ENCODE measurements at places on chromosomes 1 and 21. TPM values are rescaled to one million over a fixed set of nuclear protein-coding genes. Genes with fewer than 3 reads are reported as not detected.

AKNAD1 gene
- not detected for total RNA-seq

DMRTA2 gene
- total RNA-seq = not detected

VWA5B1 gene
- total RNA-seq = not detected

PTPRC gene
- 700 TPM for total RNA-seq

ARHGAP30 gene
- total RNA-seq = 304 TPM

OR2L8 gene
- 0.29 TPM for total RNA-seq

TDRD10 gene
- not detected for total RNA-seq

- no peak for DNase-seq
Observed at GRCh38 chr1:204987689-204988088, 55.3 kb upstream of the CNTN2 start.

DNA sequence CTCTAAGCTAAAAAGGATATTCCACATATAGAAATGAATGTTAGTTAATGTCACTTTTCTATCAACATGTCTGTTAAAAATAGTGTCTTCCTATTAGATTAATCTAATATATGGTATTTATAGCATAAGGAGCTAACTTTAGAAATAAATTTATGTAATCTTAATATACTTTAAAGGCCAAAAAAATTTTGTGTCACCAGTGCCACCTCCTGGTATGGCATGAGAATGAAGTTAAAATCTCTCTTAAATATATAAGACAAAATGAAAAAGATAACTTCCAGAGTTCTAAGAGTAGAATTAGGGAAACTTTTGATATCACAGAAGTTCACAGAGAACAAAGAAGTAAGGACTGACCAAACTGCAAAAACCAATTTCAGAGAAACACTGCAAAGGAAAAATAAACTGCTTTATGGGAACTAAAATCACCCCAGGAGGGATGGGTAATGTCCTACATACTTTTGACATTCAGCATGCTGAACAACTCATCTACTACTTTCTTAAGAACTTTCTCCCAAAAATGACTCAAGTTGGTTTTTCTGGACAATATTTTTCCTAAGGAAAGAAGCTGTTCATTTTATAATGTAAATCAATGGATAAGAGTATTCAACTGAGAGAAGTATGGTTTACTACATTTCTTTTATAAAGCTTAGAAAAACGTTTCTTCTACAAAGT is 82.8 kb downstream of the TRIM33 start:
- peak; percentile 30 for DNase-seq

DNA sequence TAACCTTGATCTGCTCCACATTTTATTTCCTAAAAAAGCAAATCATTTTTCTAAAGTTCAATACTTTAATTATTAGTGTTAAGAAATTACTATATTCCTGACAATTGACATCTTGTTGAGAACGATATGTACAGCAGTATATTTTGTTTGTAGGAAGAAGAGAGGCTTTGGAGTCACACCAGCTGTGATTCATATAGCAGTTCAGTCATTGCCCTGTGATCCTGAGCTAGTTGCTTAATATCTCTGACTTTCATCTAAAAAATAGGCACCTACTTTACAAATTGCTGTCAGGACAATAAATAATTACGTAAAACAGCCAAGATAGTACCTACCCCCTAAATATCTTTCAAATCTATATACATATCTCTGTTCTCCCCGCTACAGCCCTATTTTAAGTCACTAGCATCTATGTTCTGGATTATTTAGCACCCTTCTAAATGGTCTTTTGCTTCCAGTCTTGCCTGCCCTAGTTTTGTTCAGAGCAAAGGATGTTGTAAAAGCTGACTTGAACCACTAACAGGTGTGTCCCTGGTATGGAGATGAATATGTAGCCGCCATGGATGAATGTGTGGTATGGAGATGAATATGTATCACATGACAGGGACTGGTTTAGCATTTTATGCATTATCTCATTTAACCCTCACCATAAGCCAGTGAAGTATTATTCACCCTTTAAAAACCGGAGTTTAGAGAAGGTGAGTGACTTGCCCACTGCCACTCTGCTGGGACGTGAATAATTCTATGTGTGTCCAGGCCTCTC is 42.2 kb downstream of the RNF220 start:
- DNase-seq = no peak

DNA sequence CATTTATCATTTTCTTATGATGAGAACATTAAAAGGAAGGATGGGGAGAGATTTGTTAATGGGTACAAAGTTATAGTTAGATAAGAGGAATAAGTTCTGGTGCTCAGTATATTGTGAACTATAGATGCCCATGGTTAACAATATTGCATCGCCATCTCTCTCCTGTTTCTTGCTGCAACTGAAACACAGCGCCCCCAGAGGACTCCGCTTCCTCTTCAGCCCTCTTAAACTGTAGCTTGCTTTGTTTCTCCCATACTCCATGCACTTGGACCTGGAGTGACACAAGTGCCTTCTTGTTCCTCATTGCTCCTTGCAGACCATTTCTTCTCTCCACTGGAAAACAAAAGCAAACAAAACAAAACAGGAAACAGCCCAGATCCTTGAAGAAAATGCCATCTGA is 70.1 kb upstream of the NTPCR start:
- no peak for DNase-seq

- DNase-seq = no peak
Observed at GRCh38 chr1:164771619-164772361, 212.8 kb downstream of the PBX1 start.

- no peak for DNase-seq
Observed at GRCh38 chr1:224357626-224358124, 996 bp downstream of the CNIH4 start.

- DNase-seq = no peak
Observed at GRCh38 chr1:13764588-13765332, 64.8 kb downstream of the PRDM2 start.

- peak; percentile 45 for DNase-seq
Observed at GRCh38 chr1:25204797-25205480, 27.4 kb downstream of the SYF2 start.

GRCh38 chr1:89754518-89754917 is 66.3 kb upstream of the LRRC8D start:
- DNase-seq = no peak

DNA sequence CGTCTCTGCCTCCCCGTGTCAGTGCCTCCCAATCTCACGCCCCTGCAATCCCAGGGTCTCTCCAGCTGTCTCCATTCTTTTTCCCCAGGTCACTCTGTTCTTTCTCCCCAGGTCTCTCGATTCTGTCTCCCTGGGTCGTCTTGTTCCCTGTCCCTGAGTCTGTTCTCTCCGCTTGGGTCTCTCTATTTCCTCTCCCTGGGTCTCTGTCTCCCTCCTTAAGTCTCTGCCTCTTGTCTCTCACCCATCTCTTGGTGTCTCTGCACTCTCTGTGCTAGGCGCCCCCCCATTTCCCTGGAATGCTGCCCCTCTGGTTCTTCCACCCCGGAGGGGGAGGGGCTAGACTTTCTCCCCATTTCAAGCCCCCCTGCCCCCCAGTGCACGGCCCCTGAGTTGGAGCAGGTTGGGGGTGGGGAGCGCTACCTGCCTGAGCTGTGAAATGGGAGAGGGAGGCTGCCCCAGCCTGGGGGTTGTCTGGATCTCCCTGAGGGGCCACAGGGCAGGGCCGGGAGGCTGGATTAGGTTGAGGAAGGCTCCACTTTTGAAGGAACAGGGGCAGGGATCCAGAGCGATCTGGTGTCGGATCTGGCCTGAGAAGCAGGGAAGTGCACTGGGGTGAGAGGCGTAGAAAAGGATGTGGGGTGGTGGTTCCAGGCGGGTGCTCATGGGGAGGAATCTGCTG is 1.4 kb downstream of the PTPRF start:
- no peak for DNase-seq

- no peak for DNase-seq
Observed at GRCh38 chr1:228161866-228162265, 3.7 kb upstream of the IBA57 start.

GRCh38 chr1:189939967-189940366 is 537.7 kb downstream of the BRINP3 start:
- no peak for DNase-seq

- no peak for DNase-seq
Observed at GRCh38 chr1:22790232-22791008, 79.8 kb downstream of the EPHB2 start.

- no peak for DNase-seq
Observed at GRCh38 chr1:18883079-18883478, 19.3 kb downstream of the ALDH4A1 start.

DNA sequence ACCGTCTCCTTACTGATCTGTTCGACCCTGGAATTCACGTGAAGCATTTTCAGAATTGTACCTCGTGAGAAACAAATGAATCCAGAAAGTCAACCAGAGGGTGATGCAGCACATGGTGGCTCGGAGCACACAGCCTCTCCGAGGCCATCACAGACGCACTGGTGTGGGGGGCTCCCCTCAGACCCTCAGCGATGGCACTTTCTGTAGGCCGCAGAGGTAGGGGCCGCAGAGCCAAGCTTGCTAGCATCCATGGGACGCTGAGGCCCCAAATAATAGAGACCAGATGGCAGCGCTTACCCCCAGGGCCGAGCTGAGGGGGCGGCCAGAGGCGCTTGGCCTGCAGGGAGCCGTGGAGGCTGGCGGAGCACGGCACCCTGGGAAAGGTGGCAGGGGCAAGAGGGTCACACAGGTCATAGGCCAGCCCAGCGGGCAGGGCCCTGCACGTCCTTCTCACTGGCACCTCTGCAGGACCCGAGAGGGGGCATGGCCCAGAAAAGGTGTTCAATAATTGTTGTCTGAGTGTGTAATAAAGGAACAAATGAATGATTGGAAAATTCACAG is 28.1 kb upstream of the COL6A2 start:
- DNase-seq = no peak

DNA sequence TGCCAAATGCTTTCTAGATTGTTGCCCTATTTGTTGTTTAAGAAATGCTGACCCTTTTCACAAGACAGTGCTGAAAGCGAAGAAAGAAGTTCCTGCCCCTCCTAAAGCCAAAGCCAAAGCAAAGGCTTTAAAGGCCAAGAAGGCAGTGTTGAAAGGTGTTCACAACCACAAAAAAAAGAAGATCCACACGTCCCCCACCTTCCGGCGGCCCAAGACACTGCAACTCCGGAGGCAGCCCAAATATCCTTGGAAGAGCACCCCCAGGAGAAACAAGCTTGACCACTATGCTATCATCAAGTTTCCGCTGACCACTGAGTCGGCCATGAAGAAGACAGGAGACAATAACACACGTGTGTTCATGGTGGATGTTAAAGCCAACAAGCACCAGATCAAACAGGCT is 55.7 kb downstream of the PSMG1 start:
- DNase-seq = no peak

DNA sequence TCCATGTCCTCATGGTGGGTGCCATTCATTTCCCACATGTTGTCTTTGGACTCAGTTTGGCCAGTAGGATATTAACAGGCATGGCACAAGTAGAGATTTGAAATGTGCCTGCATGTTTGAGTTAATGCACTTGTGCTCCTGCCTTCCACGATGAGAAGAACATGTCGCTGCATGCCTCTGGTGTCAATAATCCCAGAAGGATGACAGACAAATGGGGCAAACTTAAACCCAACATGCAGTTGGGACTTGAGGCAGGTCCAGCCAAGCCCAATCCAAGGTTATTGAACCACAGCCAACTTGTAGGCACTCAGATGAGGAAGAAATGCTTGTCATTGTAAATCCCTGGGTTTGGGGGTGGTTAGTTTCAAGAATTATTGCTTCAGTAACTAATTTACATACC is 174.6 kb downstream of the TRIM33 start:
- no peak for DNase-seq

DNA sequence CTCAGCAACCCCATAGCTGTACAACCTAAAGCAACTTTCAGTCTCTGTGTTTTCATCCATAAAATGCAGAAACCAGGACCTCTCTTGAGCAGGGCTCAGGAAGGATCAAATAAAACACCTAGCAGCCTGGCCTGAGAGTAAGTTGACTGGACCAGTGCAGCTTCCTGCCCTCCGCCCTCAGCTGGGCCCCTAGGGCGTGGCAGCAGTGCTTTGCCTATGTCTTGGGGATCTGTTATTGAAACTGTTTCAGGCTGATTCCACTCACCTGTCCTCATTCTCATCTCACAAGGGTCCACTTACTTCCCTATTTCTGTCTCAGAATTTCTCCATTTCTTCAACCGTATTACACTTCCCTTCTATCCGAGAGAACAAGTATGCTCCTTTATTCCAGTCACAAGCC is 17.3 kb downstream of the LRRC42 start:
- DNase-seq = no peak

GRCh38 chr1:36911561-36912364 is 122.6 kb downstream of the GRIK3 start:
- no peak for DNase-seq

DNA sequence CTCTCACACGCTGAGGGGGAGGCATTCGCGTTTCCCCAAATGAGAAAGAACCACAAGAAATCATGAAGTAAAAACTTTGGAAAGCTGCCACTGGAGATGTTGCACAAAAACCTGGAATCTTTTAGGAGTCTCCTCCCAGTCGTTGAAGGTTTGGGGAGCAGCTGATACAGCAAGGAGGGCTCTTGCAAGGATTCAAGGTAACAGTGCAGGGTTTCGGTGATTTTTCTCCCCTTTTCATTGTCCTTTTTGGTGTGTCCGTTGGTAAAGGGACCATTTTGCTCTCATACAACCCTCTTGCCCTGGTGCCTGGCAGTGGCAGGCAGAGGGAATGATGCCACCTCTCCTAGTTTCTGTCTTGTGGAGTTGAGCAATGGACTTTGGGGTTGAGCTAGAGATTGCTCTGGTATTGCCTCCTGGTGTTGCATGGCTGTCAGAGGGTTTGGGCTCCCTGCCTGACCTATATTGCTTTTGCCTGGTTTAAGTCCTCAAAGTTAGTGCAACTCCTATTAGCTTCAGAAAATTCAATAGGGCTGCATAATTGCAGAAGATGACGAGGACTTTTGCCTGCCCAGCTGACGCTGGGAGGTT is 872 bp downstream of the BRINP2 start:
- DNase-seq = no peak
